ENCODE measurements at places on chromosomes 2 and 18.

DNA sequence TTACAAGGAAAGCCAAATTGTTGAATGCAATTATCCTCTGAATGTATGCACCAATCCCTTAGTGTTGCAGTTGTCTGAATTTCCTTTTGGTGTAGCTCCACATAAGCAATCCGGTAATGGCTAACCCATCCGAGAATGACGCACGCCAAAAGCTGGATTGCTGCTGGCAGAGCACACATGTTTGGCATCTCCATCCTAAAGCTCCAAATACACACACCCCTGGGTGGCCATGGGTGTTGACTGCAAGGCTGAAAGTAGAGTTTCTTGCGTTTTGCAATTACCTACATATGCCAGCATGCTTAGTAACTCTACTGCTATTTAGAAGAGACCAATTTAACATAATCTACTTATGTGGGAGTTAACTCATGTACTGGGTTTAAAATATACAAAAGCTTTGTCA is 53.1 kb downstream of the KCTD1 start:
- no peak for DNase-seq

DNA sequence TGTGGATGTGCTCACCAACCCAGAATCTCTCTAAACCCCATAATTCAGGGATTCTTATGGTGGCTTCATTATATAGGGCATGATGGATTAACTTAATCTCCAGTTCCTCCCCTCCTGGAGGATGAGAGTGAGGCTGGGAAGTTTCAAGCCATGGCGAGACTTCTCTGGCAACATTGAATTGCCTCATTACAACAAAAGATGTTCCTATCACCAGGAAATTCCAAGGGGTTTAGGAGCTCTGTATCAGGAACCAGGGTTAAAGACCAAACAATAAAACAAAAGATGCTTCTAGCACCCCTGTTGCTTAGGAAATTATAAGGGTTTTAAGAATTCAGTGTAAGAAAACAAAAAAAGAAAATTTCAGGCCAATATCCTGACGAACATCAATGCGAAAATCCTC is 100.1 kb downstream of the NAB1 start:
- no peak for DNase-seq

DNA sequence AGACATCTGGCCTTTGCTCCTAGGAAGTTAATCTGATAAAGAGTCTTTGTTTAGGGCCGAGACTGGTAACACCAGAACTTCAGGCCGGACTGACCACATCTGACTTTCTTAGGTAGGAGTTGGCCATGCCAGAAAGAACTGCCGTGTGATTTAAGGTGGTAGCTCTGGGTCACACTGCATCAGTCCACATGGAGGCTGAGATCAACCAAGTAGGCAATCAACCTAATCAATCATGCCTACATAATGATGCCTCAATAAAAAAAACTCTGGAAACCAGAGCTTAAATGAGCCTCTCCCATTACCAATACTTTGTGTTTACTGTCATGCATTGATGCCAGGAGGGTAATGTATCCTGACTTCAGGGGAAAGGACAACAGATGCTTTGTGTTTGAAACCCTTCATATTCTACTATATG is 44.1 kb upstream of the ORC2 start:
- no peak for DNase-seq

DNA sequence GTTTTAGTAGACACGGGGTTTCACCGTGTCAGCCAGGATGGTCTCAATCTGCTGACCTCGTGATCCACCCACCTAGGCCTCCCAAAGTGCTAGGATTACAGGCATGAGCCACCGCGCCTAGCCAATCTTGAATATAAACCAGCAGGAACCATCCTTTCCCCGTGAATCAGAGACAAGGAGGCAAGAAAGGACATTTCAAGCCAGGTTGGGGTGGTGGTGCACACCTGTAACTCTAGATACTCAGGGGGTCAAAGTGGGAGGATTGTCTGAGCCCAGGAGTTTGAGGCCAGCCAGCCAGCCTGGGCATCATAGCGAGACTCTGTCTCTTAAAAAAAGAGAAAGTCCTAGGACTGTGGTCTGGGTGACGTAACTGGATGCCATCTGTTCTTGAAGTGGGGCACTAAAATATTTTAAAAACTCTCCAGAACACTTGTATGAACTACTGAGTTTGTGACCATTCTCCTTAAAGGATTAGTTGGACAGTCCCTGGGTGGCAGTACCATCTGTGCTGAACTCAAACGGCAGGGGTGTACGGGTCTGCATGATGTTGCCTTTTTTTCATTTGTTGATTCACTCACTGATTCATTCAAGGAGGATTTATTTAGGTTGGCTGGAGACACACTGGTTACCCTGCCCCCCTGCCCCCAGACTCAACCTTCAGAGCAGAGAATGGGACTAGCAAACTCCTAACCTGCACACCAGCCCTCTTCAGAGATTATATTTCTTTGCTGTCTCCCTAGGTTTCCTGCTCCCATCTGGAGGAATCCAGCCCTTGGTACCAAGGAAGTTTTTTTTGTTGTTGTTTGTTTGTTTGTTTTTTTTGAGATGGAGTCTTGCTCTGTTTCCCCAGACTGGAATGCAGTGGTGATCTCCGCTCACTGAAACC is 2.9 kb upstream of the TLX2 start:
- DNase-seq = no peak

GRCh38 chr2:219352448-219353023 is 20.0 kb upstream of the RESP18 start:
- peak; percentile 82 for DNase-seq
